ENCODE measurements at places on chromosomes 7 and 10.

- no peak for DNase-seq
Observed at GRCh38 chr7:37104822-37105518, 343.7 kb downstream of the ELMO1 start.

- no peak for DNase-seq
Observed at GRCh38 chr10:109889867-109890266, 33.4 kb downstream of the XPNPEP1 start.

DNA sequence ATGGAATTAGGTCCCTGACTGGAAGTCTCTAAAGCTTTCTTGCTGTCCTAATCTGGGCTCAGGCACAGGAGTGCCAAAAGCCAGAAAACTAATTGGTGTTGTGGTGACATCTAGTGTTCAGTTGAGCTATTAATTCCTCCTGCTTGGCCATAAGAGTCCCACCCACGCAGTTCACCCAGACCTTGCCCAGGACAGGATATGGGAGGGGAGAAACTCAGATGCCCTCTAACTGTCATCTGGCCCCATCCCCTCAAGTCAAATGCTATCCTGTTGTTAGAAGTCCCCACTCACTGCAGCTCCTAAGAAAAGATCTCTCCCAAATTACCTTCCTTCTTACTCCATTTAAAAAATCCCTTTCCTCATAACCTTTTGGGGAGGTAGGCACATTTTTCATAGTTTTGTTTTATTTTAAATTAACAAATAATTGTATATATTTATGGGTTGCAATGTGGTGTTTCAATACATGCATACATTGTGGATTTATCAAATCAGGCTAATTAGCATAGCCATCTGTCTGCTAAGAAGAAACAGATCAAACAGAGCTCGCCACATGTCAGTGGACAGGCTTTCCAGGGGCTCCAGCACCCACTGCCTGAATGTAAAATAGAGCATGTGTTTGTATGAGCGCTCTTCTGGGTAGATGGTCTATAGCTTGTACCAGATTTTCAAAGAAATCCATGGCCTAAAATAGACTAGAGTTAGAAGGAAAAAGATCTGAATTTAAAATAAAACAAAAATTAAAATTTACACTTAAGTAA is 84.0 kb downstream of the GSAP start:
- peak; percentile 68 for DNase-seq

DNA sequence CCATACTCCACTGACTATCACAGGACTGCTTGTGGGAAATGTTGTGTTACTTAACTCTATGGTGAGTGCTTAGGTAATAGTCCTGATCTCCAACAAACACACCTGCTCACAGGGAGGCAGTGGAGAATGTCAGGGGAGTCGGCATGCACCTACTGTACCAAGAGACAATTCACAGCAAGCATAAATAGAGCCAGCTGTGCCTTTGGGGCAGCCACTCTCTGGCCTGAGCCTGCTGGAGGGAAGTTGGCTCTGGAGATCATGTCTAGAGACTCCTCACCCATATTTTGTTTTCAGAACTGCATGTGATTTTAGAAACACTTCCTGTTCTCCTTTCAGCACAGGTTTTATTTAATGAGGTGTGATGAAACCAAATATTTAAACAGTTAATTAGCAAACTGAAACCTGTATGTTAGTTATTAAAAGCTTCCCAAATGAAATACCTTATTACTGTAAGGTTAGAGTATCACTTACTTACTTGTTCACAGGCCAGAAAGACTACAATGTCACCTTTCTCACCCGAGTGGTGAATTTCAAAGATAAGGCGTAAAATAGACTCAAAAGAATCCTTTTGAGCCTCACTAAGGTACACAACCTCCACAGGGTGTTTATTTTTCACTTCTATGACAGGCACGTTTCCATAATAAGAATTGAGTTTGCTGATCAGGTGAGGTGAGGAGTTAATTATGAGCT is 21.8 kb downstream of the DHX32 start:
- DNase-seq: no peak

- DNase-seq: peak; percentile 31
Observed at GRCh38 chr10:13019280-13019679, 17.8 kb upstream of the CCDC3 start.

DNA sequence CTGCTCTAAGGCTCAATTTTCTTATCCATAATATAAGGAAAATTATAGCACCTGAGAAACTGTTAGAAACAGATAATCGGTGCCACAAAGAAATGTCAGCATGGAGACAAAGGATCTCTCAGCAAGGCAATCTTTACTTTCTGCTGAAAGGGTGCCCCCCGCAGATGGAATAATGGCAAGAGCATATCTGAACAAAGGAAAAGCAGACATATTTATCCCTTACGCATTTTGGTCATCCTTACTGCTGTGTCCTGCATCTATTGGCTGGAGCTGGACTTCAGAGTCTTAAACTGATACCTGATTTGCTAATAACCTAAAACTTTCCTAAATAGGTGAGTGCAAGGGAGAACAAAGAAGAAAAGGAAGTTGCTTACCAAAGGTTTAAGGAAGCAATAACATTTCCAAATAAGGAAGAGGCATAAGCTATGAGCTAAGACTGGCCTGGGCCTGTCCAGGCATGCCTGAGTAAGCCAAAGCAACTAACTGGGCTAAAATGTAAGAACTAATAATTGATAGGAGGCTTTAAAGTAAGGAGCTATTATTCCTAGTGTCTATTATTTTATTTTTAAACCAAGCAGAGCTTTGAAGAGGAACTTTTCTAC is 39.6 kb upstream of the ELMO1 start:
- DNase-seq: no peak

DNA sequence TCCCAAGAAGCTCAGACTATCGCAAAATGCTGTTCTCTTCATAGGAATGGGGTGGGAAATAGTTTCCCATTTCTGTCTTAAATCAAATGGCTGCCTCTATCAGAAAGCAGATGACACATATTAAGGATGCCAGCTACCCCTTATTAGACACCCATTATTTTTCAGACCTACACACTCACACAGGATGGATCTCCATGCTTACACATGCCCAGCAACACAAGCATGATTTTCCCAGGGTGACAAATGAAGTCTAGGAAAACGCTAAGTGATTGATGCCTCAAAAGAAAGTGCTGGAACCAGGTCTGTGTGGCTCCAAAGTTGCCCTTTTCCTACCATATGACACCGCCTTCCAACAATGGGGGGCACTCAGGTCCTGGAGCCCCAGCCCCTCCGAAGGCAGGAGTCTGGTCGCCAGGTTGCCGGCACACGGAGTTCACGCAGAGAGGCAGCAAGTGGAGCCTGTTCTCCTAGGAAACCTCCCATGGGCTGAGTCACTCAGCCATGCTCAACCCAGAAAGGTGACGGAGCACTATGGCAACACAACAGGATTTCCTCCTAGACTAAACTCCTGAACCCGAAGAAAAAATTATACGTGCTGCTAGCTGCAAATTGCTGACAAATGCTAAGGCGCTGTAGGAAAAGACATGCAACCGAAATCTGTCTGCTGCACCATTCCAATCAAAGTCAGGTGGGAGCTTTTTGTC is 19.8 kb downstream of the VOPP1 start:
- peak; percentile 14 for DNase-seq

GRCh38 chr7:28093623-28094232 is 86.9 kb downstream of the JAZF1 start:
- DNase-seq: peak; percentile 85

DNA sequence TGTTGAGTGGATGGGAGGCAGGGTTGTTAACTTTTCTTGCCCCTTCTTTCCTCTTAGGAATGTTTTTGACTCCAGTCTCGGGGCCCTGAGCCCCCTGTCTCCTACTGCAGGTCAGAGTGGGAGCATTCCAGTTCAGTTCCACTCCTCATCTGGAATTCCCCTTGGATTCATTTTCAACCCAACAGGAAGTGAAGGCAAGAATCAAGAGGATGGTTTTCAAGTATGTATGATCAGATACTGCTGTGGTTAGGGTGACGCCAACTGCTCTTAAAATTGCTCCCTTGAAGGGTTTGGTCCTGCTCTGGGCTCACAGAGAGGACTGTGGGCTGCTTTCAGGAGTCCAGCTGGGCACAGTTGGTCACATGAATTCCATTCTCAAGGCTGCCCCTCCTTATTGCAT is 22.0 kb downstream of the VWA2 start:
- DNase-seq: no peak

DNA sequence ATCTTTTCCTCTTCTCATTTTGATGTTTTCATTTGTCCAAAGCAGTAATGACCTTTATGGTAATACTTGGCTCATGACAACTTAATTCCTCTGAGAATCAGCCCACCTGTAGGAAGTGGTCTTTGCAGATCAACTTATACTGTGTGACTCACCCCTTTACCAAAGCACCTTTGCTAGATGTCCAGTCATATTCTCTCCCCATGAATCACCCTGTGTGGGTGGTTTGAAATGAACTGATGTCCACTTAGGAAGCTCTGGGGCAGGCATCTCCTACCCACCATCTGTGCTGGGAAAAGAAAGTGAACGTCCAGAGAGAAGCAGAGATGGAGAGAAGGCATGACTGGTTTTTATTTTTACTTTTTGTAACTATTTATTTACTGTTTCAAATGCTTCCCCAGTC is 410.3 kb downstream of the KIF20B start:
- no peak for DNase-seq

- no peak for DNase-seq
Observed at GRCh38 chr7:129561677-129562359, 49.7 kb upstream of the NRF1 start.

DNA sequence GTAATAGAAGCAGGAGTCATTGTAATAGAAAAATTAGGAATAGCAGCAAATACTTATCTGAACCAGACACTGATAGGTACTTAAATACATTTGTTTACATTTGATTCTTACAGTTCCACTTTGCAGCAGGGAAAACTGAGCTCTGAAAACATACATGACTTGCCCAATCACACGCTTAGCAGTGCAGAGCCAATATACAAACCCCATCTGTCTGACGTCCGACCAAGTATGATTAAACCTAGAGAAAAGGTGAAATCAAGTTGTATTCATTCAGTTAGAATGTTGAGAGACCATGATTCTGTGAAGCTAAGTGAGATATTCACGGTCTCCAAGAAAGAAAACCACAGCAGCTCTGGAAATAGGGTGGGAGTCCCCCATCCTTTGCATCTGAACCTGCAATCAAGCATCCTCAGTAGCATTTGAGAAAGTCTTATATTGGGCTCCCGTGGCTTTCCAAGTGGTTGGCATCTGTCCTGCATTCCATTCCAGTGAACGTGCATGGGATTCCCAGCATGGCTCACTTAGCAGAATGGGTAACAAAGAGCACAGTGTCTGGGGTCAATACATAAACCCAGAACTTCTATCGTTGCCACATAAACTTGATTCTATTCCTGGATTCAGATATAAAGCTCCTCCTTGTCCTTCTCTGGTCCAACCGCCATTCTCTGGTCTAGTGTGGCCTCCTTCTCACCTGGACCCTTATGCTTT is 148.7 kb upstream of the RSU1 start:
- no peak for DNase-seq

- DNase-seq: no peak
Observed at GRCh38 chr7:127974446-127975035, 56.7 kb downstream of the LRRC4 start.

DNA sequence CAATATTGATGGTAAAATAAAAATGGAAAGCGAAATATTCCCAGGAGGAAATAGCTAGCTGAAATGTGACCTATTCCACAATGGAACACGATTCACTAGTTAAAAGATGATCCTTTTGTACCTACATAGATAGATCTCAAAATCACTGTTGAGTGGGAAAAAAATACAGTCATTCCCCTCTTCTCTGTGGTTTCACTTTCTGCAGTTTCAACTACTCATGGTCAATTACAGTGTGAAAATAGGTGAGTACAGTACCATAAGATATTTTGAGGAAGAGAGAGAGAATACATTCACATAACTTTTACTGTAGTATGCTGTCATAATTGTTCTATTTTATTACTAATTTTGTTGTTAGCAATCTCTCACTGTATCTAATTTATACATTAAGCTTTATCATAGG is 56.0 kb upstream of the COL13A1 start:
- no peak for DNase-seq

DNA sequence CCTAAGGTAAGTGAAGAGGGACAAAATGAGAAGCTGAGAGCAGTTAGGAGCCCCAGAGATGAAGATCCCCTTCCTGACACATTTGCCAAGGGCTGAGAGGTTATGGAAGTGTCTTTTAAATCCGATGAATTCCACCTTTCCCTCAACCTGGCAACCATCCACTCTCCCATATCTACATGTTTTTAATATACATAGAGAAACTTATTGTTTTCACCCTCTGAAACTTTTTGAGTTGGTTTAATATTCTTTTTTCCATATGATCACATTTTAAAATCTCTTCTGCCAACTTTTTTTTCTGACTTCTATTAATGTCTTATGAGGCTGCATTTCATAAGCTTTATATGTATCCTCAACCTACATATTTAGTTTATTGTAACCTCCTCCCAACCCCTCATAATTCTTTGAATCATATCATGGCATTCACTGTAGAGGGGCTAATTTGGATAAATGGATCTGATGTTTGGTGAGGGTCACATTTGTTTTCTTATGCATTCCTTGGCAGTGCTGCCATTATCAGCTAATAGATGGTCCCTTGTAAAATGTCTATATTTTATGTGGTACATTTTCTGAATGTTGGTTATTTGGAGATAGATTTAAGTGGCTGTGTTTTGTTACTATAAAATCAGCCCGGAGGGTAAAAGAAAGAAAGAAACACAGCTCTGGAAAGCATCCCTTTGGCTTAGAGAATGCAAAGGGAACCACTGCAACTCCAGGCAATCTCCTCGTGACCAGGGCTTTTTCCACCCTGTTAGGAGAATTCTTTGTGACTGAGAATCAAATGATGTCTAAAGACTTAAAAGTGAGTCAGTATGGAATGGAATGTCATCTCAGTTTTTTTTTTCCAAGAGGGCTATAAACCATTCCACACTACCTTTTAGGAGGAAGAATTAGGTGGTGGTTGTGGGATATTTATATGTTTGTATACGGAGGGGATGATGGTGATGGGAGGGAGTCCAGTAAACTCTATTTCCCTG is 334.4 kb downstream of the SUGCT start:
- DNase-seq: no peak

GRCh38 chr10:73931767-73932619 is 21.1 kb downstream of the PLAU start:
- peak; percentile 72 for DNase-seq

- DNase-seq: no peak
Observed at GRCh38 chr7:88795553-88795952, at the start of gene TEX47. TSS of gene TEX47 (minus strand) at chr7:88795737. CDS start at chr7:88794942, 795 bp downstream.

GRCh38 chr7:35729061-35729783 is 34.3 kb upstream of the HERPUD2 start:
- peak; percentile 64 for DNase-seq

DNA sequence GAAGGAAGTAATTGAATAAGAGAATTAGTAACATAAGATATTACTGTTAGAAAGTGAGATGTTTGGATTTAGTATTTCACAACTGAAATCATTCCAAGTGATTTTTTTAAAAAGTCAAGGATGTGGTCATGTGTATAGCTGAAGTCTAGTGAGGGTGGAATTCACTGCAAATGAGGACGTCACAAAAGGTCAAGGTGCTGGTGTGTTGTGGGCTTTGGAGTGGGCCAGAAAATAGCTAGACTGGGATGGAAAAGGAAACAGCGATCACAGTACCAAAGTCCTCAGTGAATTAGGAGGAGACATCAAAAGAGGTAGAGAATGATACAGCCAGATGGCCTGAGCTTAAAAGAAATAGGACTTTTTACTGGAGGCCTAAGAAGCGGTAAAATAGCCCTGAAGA is 272.8 kb downstream of the DYNC1I1 start:
- DNase-seq: no peak

All from stimulated activated CD8-positive, alpha-beta memory T cell treated with anti-CD3 and anti-CD28 coated beads, Interleukin-4, amount 100 ng/mL, for 48 hours (primary cell).